Pons (tissue), 1 donor: ENCODE measurements at places on chromosomes 6 and 20.

DNA sequence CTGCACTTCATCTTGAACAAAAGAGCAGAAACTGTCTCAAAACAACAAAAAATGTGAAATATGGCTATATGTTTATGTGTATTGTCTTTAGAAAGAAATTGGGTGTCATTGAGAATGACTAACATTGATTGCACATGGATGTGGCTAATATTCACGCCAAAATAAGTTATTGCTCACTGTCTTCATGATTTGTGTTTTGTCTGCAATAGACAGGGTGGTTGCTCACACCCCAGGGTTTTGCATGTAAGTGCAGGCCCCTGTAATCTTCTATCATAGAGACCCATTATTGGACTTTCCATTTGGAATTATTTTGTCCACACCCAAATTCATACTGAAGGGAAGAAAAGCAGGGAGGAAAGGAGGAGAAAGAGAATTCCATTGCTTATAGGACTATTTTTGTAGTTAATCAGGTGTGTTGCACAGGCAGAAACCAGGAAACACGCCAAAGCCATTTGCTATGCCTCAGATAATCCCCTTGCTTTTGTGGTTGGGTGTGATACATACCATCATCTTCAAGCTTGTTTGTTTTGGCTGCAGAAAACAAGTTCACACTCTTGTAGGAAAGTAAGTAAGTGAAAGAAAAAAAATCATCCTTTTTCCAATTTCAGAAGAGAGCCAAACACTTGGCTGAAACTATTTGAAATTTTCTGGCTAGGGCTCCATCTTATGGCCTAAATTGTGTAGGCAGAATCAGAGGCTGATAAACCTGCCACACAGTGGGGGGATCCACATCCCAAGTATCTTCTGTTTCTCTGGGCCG is 214.1 kb downstream of the COL12A1 start:
- DNase-seq: no peak

- no peak for DNase-seq
Measured at GRCh38 chr20:45452772-45453691, 16.5 kb upstream of the WFDC2 start.

DNA sequence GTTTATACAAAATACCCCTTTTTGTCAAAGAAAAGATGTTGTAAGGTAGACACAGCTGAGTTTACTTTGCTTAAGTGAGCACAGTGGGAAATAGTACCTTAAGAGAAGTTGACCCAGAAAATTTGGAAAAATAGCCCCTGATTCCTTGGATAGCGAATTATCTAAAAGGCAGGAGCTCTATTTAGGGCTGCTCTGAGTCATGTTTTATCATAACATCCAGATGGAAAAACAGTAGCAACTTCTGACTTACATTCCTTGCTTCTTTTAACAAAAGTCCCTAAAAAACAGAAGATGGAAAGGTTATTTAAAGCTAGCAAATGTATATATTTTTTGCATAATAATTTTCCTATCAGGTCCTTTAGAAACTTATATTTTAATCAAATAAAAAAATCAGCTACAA is 59.0 kb downstream of the THEMIS start:
- DNase-seq: no peak

GRCh38 chr20:10419550-10420133 is 14.4 kb downstream of the MKKS start:
- DNase-seq: no peak

DNA sequence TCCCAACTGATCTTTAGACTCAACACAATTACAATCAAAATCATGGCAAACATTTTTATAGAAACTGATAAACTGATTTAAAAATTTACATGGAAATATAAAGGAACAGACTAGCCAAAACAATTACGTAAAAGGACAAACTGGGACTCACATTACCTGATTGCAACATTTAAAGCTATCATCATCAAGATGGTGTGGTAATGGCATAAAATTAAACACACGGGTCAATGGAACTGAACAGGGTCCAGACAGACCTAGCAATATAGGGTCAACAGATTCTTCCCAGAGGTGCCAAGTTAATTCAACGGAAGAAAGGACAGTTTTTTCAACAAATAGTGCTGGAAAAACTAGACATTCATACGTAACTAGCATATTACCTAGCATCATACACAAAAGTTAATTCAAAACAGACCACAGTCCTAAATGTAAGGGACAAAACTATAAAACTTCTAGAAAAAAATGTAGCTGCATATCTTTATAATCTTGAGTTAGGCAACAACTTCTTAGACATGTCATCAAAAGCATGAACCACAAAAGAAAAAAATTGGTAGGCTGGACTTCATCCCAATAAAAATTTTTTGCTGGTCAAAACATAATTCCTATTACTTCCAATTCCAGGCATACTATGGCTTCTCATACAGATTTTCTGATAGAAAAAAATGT is 147.4 kb upstream of the BEND6 start:
- DNase-seq: no peak

- DNase-seq: no peak
Measured at GRCh38 chr20:56995149-56995548, 271.3 kb downstream of the BMP7 start.

GRCh38 chr6:148924226-148925012 is 177.6 kb downstream of the UST start:
- DNase-seq: no peak

GRCh38 chr6:47043286-47043685 is 1.2 kb upstream of the ADGRF1 start:
- no peak for DNase-seq

- no peak for DNase-seq
Measured at GRCh38 chr6:7568021-7568420, 22.0 kb upstream of the SNRNP48 start.

- no peak for DNase-seq
Measured at GRCh38 chr20:63262836-63263235, 8.6 kb upstream of the NKAIN4 start.

GRCh38 chr6:138088326-138088762 is 18.9 kb downstream of the PERP start:
- no peak for DNase-seq

DNA sequence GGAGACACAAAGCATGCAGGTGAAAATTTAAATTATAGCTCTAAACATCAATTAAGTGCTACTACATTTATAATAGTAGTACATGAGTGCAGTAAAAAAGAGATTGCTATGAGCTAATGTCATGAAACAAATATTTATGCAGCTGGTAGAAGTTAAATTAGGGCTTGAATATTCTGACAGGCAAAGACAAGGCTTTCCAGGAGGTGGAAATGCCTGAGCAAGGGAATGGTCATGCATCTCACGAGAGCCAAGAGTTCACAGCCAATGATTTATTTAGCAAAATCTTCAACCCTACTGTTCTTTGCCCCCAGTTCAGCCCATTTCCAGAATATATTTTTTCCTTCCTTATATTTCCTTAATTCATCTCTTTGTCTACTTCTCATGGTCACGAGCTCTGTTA is 128.9 kb downstream of the HIVEP2 start:
- no peak for DNase-seq
